IPS DF 6.9 (cell line): ENCODE measurements at places on chromosomes 5 and 9.

DNA sequence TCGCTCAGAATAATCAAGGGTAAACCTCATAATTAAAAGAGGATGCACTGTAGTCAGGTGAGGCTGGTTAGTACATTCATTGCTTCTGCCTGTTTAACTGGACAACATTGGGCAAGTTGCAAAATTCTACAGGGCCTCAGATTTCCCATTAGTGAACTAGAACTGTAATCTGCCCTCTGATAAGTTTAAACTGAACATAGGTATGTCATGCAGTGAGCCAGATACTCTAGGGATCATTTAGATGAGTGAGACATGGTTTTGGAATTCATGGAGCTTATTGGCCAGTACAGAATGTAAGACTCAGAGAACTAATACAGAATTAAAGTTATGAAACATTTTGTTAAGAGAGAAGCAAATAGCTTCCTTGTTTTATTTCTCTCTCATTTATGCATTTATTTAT, 35.9 kb downstream of the RNF44 start:
- DNase-seq: no peak

- DNase-seq: no peak
Observed at GRCh38 chr5:170327829-170328228, 30.3 kb upstream of the LCP2 start.

- peak; percentile 89 for DNase-seq
Observed at GRCh38 chr9:1050125-1050895, at the start of gene DMRT2. Gene DMRT2, plus strand, starts transcription at chr9:1050357. Its CDS starts 1,257 bp downstream, at chr9:1051614.

GRCh38 chr9:83233647-83234046, 170.7 kb upstream of the RASEF start:
- no peak for DNase-seq

GRCh38 chr9:79176014-79176697, 395.6 kb upstream of the TLE4 start:
- no peak for DNase-seq

- DNase-seq: no peak
Observed at GRCh38 chr9:71752928-71753327, 15.4 kb downstream of the CEMIP2 start.

GRCh38 chr9:27125030-27125429, 16.0 kb downstream of the TEK start:
- no peak for DNase-seq

DNA sequence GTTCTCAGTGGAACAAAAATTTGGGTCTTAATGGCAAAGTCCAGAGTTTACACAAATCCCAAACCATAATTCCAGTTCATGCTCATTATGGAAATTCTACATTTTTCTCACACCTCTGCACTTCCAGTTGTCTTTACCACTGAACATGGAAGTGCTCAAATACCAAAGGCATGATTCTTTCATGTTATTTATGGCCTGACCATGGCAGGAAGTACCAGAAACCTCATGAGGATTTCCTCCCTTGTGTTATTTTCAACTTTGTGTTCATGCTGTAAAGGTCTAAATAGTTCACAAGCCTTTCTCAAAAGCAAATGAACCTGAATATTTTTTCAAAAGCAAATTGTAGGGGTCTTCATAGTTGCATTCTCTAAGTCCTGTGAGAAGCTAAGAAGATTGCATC, 82.0 kb upstream of the ITGA1 start:
- no peak for DNase-seq

- peak; percentile 61 for DNase-seq
Observed at GRCh38 chr9:19922476-19923118, 133.8 kb upstream of the SLC24A2 start.
